ENCODE measurements at places on chromosomes 1 and 21.

DNA sequence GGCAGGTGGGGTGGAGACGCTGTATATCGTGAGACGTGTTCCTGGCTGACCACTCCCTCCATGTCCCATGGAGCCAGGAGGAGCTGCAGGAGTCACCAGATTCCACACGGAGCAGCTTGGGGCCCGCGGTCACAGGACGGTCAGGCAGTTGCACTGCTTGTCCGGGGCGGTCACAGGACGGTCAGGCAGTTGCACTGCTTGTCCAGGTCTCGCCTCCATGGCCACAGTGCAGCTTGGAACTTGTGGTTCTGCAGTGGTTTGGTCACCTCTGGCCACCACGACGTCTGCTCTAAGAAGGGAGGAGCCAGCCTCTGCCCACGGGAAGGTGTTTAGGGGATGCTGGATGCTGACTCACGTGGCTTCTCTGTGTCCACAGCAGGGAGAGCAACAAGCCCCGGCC is 33.0 kb downstream of the SLX9 start:
- no peak for DNase-seq

GRCh38 chr1:20248971-20249612 is 41.6 kb upstream of the VWA5B1 start:
- DNase-seq, result no peak

DNA sequence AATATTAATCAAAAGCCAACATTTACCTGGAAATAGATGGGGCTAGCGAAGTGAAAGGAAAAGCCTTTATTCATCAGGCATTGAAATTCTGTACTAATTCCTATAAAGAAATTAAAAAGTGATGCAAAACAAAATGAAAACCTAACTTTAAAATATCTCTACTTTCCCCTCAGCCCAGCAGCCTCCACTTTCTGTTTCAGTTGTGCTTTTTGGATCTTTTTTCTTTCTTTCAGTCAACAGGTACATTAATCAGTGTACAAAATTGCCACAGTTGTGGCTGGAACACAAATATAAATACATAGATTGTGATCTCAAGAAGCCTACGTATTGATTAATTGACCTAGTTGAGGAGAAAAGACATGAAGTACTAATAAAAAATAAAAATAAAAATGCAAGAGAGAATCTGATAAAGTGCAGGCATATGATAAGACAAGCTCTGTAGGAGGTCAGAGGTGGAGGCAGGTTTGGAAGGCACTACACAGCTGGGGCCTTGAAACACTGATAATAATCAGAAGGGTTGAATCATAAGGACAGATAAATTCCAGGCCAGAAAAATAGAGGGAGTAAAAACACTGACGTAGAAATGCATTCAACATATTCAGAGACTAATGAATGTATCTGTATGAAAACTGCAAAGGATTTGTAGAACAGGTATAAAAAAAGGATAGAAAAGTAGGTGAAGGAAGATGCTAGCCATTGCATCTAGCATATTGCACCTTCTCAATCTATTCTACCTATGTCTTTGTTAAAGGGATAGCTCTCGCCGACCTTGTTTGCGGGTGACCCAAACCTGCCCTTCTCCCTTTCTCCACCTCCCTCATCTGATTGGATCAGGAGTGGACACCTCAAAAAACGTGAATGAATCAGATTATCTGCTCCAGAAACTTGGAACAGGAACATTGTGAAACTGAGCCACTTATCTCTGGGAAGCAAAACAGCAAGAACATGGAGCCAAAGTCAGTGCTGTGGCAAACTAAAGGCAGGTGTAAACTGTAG is 607.8 kb upstream of the ADGRL2 start:
- DNase-seq, result no peak

DNA sequence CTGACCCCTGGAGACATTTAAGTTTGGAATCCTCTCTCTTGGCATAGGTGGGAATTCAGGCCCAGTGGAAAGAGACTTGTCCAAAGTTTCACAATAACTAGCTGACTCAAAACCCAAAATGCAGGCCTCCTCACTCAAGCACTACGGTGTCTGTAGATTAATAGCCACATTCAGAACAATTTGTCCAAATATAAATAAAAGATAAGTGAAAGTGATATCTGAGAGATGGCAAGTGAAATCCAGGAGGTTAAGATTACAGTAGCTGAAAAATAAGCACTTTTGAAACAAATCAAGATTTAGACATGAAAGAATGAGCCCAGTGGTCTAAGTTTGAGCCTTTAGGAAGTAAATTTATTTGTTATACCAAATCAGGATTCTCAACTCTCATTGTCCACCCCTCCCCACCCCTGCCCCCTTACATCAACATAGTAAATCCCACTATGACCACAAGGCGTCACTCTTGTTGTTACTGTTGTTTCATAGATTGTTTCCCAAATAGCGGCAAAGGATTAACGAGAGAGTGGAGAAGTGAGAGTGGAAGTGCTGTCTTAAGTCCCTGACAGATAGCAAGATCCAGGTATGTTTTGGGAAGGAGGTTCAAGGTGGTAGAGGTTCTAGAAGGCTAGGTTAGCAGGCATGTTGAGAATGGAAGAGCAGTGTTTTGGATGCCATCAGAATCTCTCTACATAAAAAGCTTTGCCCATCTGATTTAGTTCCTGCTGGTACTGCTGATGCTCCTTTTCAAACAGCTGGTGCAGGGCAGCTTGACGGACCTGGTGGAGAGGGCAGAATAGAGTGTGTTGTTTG is 7.1 kb upstream of the TPM3 start:
- no peak for DNase-seq

Measured in mucosa of descending colon (tissue), 3 donors.